Activated CD8-positive, alpha-beta T cell treated with anti-CD3 and anti-CD28 coated beads, Interleukin-2, amount 10 ng/mL, durations not matched to agents 7 days and 5 days (primary cell): ENCODE measurements at places on chromosomes 7 and 10. TPM values are rescaled to one million over a fixed set of nuclear protein-coding genes. Genes with fewer than 3 reads are reported as not detected.
A peak's percentile ranks its signal among the peaks of the same experiment; 100 is the strongest.

DNA sequence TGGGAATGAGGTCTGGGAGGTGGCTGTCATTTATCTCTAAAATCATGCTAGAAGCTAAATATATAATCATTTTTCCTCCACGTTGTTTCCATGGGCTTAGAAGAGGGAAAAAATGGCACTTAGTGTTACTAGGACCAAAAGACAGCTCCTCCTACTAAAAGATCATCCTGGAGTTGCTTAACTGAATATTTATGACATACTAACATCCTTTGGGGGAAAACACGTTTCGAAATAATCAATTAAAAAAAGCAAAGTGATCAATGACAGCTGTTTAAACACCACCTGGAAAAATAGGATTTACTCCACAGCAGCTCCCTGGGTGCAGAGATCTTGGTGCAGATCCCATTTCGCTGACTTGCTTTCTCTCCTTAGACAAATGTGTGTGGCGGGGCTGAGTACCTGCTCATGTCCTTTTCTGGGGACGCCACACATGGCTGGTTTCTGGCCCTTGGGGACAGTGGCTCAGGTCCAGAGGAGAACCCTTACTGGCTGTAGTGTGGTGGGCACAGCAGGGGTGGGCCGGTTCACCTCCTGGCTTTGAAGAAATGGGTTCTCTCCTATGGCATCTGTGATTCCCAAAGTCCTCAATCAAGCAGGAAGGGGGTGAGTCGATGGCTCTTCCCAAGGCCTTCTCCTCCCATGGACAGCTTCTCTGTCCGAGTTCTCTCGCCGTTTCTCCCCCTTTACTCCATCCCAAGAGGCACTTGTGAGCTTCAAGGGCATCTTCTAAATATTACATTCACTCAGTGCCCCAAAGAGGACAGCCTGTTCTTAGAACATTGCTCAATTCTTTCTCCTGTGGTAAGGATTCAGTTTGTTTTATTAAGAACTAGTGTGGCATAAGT lies 156.4 kb upstream of the KLF14 start:
- H3K36me3 ChIP-seq, result peaks cover 62% of the 10 kb centered on the region
- no peak for DNase-seq
- no peak overlapping the region for H3K4me3 ChIP-seq
- H3K27ac ChIP-seq, result peak overlapping the region; percentile 43
- peaks cover 55% of the 10 kb centered on the region for H3K4me1 ChIP-seq

DNA sequence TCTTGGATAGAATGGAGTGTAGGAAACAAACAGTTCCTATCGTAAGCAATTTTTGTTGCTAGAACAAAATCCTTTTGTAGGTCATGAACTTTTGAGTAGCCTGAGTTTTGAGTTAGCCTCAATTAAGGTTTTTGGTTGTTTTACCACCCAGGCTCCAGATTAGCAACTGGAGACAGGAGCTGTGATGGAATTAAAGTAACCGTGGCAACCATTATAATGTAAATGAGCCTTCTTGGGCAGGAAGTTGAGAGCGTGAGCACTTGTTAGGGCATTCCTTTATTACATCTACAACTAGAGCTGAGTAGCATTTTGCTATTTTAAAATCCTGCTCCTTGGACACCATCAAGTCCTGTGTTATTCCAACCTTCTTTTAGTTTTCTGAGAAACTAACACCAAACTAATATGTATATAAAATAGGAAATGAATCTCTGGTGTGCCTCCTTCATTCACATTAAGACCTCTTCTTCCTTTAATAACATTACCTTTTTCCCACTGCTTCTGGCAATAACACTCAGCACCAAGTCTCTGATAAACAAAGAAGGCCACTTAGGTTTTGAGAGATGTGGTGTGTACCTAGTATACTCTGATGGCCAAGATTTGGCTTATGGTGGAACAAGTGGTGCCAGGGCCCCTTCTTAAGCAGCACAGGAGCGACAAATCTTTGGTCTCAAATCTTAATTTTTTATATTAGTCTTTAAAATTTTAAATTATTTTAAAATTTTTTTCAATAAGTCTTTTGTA lies 34.0 kb downstream of the AHCYL2 start:
- no peaks in the 10 kb centered on the region for H3K36me3 ChIP-seq
- H3K27me3 ChIP-seq, result no peaks in the 10 kb centered on the region
- no peak for DNase-seq
- H3K4me3 ChIP-seq, result no peak overlapping the region
- peaks cover 18% of the 10 kb centered on the region for H3K4me1 ChIP-seq

DNA sequence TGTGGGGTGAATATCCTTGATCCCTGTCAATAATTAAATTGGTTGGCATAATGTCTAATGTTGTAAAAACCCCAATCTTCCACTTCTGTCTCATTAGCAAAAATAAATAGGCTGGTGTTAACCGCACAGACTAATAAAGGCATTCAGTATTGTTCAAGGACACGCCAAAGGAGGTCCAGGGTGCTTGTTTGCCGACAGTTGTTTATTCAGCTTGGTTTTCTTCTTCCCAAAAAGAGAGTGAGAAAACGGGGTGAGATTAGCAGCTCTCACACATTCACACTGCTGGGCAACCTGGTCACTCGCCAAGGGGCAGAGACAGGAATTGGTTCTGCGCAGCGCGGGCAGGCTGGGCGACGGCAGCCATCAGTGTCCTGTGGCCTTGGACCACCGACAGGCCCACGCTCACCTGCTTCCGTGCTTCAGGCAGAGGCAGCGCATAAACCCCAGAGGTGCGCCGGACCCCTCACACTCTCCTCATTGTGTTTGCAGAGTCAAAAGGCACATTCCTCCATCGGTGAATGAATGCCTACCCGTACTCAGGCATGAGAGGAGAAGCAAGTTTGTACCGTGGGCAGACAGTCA lies 26.2 kb upstream of the LMBR1 start:
- H3K27ac ChIP-seq, result no peak overlapping the region
- peaks cover 28% of the 10 kb centered on the region for H3K4me1 ChIP-seq
- no peak overlapping the region for H3K4me3 ChIP-seq
- no peak for DNase-seq
- peaks cover 2% of the 10 kb centered on the region for H3K36me3 ChIP-seq

DNA sequence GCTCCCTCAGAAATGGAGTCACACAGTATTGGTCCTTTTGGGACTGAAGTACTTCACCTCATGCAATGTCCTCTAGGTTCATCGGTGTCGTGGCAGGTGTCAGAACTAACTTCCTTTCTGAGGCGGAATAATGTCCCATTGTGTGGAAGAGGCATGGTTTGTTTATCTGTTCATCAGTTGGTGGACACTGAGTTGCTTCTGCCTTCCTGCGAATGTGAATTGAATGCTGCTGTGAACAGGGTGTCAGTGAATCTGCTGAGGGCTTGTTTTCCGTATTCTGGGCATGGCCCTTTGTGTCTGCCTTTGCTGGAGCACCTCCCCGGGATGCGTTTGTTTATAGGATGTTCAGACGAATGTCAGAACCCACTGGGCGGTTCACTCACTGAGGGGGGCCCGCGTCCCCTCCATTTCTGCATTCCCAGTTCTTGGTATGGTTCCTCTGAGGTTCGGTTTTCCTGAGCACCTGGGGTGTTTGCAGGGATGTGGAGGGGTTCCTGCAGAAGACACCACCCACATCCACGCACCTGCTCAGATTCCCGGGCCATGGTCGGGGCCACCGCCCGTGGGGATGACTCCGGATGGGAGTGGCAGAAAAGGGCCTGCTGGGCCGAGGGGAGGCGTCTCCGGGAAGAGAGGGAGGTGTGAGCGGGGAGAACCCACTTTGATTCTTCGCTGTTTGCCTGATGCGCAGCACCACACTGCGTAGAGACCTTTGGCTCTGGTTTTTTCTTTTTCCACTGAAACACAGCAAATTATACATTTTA lies 33.1 kb downstream of the CHST12 start:
- peaks cover 55% of the 10 kb centered on the region for H3K36me3 ChIP-seq
- H3K4me1 ChIP-seq, result peaks cover 12% of the 10 kb centered on the region
- H3K4me3 ChIP-seq, result no peak overlapping the region
- no peak for DNase-seq
- H3K27ac ChIP-seq, result peak overlapping the region; percentile 13

- H3K27me3 ChIP-seq, result peaks cover 6% of the 10 kb centered on the region
- H3K4me3 ChIP-seq, result no peak overlapping the region
- H3K36me3 ChIP-seq, result no peaks in the 10 kb centered on the region
These were observed 264.6 kb downstream of the FRMD4A start for GRCh38 chr10:14066106-14066505.

- no peaks in the 10 kb centered on the region for H3K36me3 ChIP-seq
- no peaks in the 10 kb centered on the region for H3K27me3 ChIP-seq
These were observed 91.4 kb upstream of the KLF6 start for GRCh38 chr10:3876350-3876962.

The VSTM4 gene
- total RNA-seq, result not detected

The CFAP46 gene
- total RNA-seq, result not detected
